Mononuclear cell (primary cell): ENCODE measurements at places on chromosomes 1 and 21. TPM values are rescaled to one million over a fixed set of nuclear protein-coding genes. Genes with fewer than 3 reads are reported as not detected.

Gene B3GALT2
- 0.31 TPM for total RNA-seq

Gene NFASC
- under 0.01 TPM for total RNA-seq

Gene LCE3E
- not detected for total RNA-seq

Gene NPR1
- not detected for total RNA-seq

Gene TTC24
- total RNA-seq = 1.2 TPM

Gene HRNR
- under 0.01 TPM for total RNA-seq

Gene IGSF21
- total RNA-seq = not detected

Gene ADAMTSL4
- 3.3 TPM for total RNA-seq

Gene ANKRD45
- total RNA-seq = 0.10 TPM
